ENCODE measurements at places on chromosomes 6 and 20. TPM values are rescaled to one million over a fixed set of nuclear protein-coding genes. Genes with fewer than 3 reads are reported as not detected.

Gene OR12D3
- total RNA-seq, result not detected

Gene CRYBG1
- 2.7 TPM for total RNA-seq

Gene PAK1IP1
- 19.7 TPM for total RNA-seq

Gene BTBD3
- total RNA-seq, result 81.7 TPM

DNA sequence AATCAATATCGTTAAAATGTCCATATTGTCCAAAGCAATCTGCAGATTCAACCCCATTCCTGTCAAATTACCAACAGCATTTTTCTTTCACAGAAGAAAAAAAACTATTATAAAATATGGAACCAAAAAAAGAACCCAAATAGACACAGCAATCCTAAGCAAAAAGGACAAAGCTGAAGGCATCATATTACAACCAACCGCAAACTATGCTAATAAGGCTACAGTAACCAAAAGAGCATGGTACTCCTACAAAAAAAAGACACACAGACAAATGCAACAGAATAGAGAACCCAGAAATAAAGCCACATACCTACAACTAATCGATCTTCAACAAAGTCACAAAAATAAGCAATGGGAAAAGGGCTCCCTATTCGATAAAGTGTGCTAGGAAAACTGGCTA lies 49.2 kb downstream of the RNGTT start:
- H3K4me3 ChIP-seq, result no peak overlapping the region
- H3K27ac ChIP-seq, result no peak overlapping the region
- no peak for DNase-seq

DNA sequence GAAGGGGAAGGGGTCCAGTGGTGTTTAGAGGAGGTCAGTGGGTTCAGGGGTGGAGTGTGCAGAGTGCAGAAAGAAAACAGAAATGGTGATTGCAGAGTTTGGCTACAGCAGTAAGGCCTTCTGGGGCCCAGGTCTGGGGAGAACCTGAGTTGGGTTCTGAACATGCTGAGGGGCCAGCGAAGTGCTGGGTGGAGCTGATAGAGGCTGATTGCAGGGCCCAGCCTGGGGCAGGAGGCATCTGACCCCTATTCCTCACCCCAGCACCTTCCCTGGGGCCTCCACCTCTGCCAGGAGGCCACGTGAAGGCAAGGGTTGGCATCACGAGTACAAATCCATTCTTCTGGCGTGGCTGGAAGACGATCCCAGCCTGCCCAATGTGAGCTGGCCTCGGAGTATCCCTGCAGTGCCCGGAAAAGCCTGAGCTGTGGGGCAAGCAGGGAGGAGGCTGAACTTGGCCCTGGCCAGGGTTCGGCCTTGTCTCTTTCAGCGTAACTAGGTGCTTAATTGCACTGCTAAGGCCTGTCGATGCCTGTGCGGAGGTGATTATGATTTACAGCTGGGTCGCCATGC lies 35.3 kb downstream of the VSTM2L start:
- H3K4me3 ChIP-seq, result no peak overlapping the region
- H3K36me3 ChIP-seq, result no peaks in the 10 kb centered on the region
- peak; percentile 38 for DNase-seq
- no peak overlapping the region for H3K27ac ChIP-seq
- peaks cover 7% of the 10 kb centered on the region for H3K4me1 ChIP-seq
- no peaks in the 10 kb centered on the region for H3K27me3 ChIP-seq

DNA sequence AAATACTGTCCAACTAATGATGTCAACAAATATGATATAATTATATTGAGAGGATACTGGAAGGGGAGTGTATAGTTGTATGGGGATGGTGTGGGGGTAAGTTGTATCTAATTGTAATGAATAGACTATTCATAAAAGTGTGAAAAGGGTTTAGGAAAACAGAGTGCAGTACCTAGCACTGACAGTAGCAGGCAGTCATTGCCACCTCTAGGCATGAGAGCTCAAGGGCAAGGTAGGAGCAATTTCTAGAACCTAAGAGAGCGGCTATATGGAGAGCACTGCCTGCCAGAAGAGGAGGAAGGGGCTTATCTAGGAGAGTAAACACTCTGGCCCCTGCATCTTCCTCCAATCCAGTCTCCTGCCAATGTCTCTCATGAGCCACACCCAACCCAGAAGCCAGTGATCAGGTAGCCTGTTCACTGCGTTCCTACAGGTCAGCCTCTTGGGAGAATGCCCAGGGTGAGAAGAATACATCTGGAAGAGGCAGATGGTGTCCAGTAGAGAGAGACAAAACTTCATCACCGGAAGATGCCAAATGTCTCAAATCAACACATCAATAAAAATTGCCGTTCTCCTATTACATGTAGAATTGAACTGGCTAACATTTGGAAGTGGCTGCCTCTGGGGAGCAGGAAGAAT lies 200.0 kb downstream of the LY86 start:
- peak; percentile 71 for DNase-seq
- no peaks in the 10 kb centered on the region for H3K27me3 ChIP-seq
- no peak overlapping the region for H3K27ac ChIP-seq
- peaks cover 5% of the 10 kb centered on the region for H3K4me1 ChIP-seq

DNA sequence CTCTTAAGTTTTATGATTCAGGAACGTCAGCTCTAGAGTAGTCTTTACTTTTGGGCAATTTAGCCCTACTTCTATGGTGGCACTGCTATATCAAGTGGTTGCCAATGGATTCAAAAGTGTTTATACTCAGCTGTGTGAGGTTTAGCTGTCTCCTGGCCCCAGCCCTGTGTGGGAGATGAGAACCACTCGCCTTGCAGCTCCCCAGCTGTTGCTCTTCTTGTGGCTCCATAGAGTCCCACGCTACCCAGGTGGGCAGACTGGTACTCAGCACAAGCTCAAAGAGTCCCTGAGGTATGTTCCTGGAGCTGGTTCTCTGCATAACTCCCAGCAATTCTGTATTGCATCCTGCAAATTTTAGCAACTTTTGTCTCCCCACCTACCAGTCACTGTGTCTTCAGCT lies 59.6 kb downstream of the C6orf118 start:
- no peaks in the 10 kb centered on the region for H3K36me3 ChIP-seq
- no peaks in the 10 kb centered on the region for H3K4me1 ChIP-seq
- no peak for DNase-seq
- no peak overlapping the region for H3K27ac ChIP-seq
- H3K4me3 ChIP-seq, result no peak overlapping the region

- H3K27me3 ChIP-seq, result no peaks in the 10 kb centered on the region
- no peak overlapping the region for H3K4me3 ChIP-seq
Observed at GRCh38 chr20:7144464-7144863, 377.0 kb downstream of the BMP2 start.

- no peaks in the 10 kb centered on the region for H3K36me3 ChIP-seq
- H3K27me3 ChIP-seq, result no peaks in the 10 kb centered on the region
- no peak for DNase-seq
- H3K4me1 ChIP-seq, result no peaks in the 10 kb centered on the region
Observed at GRCh38 chr6:133447924-133448323, 206.8 kb downstream of the EYA4 start.

- no peaks in the 10 kb centered on the region for H3K4me1 ChIP-seq
- H3K27me3 ChIP-seq, result no peaks in the 10 kb centered on the region
- H3K27ac ChIP-seq, result no peak overlapping the region
- DNase-seq, result no peak
- H3K4me3 ChIP-seq, result no peak overlapping the region
Observed at GRCh38 chr6:163568275-163568674, 153.8 kb downstream of the QKI start.

DNA sequence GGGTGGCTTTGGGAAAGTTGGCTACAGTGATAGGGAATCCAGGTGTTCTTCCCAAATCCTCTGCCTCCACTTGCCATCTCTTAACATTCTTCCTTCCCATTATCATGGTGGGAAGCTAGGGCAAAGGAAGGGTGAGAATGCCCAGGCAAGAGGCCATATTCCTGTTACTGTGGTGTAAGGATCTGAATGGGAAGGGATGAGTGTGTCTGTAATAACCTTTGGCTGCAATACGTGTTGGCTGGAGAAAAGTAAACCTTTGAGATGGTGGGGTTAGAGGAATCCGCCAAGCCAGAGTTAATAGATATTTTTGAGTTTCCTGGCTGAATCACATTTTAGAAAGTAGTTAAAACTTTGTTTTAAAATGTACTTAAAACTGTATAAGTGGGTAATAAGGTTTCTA lies 45.9 kb downstream of the RNF144B start:
- no peaks in the 10 kb centered on the region for H3K4me1 ChIP-seq
- H3K27me3 ChIP-seq, result no peaks in the 10 kb centered on the region
- H3K4me3 ChIP-seq, result no peak overlapping the region
- no peak for DNase-seq

DNA sequence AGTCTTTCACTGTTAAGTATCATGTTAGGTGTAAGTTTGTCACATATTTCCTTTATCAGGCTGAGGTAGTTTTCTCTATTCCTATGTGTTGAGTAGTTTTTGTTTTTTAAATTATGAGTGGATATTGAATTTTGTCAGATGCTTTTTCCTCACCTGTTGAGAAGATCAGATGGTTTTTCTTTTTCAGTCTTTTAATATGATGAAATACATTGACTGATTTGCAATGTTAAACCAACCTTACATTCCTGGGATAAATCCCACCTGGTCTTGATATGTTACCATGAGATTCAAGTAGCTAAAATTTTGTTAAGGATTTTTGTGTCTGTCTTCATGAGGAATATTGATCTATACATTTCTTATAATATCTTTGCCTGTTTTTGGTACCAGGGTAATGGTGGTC lies 52.1 kb downstream of the FOXO3 start:
- no peaks in the 10 kb centered on the region for H3K27me3 ChIP-seq
- peaks cover 4% of the 10 kb centered on the region for H3K4me1 ChIP-seq
- H3K36me3 ChIP-seq, result no peaks in the 10 kb centered on the region
- H3K4me3 ChIP-seq, result no peak overlapping the region

DNA sequence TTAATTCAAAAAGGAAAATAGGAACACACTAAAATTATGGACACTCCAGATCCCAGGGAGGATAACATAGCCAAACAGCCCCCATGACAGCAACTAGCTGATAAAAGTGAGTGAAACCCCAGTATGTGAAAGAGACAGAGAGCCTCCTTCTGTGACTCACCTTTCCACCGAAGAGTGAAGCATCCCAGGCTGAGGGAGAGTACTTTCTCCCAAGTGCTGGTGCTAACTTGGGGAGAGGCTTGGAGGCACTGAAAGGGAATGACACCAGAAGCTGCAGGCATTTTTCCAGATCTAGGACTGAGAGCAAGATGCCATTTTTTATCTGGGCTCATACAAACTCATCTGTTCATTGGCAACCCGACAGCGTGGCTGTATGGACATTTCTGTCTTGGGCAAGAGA lies 339.8 kb downstream of the HTR1B start:
- DNase-seq, result no peak

DNA sequence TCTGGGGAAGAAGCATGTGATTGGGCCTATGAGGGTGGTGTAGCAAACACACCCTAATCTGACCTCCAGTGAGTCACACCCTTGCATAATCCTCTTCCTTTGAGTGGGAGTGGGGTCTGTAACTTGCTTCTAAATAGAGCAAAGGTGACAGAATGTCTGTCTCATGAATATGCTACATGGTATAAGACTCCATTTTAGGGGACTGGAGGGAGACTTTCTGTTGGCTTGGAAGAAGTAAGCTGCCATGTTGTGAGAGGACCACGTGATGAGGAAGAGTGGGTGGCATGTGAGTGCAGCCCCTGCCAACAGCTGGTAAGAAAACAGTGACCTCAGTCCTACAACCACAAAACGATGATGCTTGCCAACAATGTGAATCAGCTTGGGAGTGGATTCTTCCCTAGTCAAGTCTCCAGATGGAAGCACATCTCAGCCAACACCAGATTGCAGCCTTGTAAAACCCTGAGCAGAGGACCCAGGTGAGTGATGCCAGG lies 3.7 kb downstream of the AK9 start:
- H3K36me3 ChIP-seq, result no peaks in the 10 kb centered on the region
- no peak overlapping the region for H3K27ac ChIP-seq
- no peak for DNase-seq
- H3K4me1 ChIP-seq, result no peaks in the 10 kb centered on the region
- no peak overlapping the region for H3K4me3 ChIP-seq
